HS-5 (cell line): ENCODE measurements at places on chromosomes 7 and 10.

DNA sequence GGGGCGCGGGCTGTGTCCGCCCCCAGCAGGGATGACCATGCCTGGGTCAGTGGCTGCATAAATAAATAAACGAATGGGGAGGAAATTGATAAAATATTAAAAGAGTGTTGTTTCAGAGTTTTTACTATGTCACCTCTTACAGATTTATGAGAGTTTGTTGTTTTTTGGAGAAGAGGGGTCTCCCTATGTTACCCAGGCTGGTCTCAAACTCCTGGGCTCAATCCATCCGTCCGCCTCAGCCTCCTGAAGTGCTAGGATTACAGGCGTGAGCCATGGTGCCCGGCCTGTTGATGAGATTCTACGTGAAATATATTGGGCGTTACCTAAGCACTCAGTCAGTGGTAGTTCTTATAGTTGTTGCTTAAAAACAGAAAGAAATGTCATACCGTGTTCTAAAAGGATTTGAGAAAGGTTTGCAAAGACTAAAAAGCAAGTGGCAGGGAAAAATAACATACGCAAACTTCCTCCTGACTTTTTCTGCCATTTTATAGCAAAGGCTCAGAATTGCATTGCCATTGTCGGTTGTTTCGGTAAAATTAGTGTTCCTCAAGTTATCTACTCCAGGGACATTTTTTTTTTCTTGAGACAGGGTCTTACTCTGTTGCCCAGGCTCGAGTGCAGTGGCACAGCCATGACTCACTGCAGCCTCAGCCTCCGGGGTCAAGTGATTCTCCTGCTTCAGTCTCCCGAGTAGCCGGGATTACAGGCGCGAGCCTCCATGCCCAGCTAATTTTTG is 39.5 kb upstream of the FOXK1 start:
- no peak for DNase-seq

GRCh38 chr10:70765794-70766594 is 19.2 kb downstream of the TBATA start:
- DNase-seq, result no peak

DNA sequence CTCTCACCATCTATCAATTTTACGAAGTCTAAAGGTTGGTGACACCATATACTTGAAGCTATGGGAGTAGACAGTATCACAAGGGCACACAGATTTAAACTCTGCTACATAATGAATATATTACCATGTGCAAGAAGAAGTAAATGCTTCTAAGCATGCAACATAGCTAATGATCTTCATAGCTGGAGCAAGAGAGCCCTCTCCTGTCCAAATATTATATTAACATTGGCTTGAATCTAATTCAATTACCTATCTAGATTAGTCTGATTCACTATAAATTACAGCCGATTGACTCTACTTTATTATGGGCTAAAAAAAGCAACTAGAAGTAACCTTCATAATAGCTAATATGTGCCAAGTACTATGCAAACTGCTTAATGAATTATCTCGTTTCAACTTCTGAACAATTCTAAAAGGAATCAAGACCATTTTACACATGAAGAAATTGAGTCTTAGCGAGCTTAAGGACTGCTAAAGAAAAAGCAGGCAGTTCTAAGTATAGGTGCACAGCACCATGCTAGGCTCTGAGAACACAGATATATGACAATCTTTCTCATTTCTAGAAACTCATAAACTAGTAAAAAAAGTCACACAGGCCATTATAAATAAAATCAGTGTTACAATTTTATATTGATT is 21.9 kb downstream of the FRA10AC1 start:
- DNase-seq, result no peak

- DNase-seq, result no peak
Observed at GRCh38 chr7:112399501-112399900, 50.8 kb upstream of the IFRD1 start.

DNA sequence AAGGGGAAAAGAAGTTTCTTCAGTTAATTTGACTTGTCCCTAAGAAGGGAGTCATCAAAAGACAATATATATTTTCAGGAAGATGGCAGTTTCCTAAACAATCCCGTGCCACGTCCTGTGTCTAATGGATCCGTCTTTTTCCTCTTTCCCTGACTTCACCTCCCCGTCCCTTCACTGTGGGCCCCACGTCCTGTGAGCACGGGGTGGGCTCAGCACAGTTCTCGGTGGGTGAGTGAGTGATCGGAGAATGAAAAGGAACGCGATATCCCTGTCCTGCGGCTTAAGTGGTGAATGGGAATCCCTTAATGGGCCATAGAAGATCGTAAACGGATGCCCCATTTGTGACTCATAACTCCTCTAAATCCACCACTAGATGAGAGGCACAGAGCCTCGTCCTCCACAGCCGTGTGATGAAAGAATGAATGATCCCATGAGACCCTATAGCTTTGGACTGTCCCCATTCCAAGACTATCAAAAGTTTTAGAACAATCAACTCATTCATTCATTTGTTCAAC is 63.5 kb upstream of the PITRM1 start:
- no peak for DNase-seq

- DNase-seq, result no peak
Observed at GRCh38 chr7:113142385-113143119, 24.2 kb upstream of the SMIM30 start.

GRCh38 chr7:144776447-144776846 is 59.4 kb downstream of the TPK1 start:
- no peak for DNase-seq

GRCh38 chr7:11177793-11178192 is 204.1 kb downstream of the PHF14 start:
- peak; percentile 14 for DNase-seq

DNA sequence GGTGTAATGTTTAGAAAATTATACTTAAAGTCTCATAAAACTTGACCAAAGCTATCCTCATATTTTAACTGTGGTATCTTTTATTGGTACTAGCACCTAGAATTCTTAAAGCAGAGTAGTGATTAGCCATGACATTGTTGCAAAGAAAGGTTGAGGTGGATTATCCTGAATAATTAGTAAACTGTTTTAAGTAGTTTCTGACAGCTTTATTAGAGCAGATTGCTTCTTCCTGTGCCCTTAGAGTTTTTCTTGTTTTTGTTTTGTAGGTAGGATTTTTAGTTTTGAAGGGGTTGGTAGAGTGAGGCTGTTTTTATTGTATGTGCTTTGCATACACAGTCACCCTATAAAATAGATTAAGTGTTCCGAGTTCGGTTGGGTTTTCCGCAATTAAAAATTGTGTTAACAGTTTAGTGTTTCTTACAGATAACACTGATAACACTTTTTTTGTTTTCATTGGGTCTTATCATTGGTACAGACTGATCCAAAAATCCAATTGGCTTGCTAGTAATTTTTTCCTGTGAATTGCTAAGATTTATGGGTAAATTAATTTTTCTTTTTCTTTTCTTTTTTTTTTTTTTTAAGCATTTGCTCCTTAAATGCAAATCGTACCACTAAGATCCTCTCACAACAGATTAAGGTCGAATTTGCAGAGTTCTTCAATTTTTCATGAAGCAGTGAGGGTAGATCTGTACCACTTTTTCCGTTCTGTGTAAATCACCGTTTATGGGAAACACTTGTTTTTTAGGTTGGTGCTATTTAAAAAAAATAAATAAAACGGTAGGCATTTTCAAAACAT is 2.1 kb upstream of the PBLD start:
- DNase-seq, result no peak

DNA sequence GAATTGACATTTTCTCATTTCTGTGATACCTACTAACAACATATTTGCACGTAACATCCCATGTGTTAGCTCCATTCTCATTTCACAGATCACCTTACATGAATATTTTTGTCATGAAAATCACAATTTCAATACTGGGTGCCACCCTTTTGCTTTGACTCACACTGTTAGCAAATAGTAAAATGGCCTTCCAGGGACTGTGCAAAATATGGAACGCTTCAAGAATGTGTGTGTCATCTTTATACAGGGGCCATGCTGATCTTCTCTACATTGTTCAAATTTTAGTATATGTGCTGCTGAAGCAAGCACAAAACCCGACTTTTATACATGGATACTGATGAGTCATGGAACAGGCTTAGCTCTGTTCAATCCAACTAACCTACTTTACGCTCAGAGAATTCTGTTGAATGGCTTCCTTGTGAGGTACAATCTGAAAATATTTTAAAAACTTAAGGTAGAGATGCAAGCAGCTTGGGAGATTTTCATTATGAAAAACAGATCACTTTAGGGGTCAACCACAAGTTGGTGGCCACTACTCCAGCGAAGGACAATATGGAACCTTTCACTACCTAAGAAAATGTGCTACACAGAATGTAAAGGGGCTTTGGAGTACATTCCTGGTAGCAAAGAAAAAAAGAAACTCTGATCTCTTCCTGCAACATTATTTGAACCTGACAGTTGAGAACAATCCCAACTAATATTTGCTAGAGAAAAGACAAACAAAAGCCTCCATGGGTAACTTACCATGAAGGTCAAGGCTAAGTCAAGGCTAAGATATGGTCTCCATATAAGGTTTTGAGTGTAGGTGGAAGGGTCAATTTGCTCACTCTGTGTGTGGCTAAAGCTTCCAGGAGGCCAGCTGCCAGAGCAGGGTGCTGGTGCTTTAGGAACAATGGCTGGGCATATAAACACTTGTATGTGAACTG is 11.9 kb downstream of the ANKRD26 start:
- peak; percentile 0 for DNase-seq
